A673 (cell line): ENCODE measurements at places on chromosomes 3 and 15. TPM values are rescaled to one million over a fixed set of nuclear protein-coding genes. Genes with fewer than 3 reads are reported as not detected.

- peaks cover 6% of the 10 kb centered on the region for H3K4me1 ChIP-seq
- peak within 1 kb of the TSS; percentile 92 for H3K27ac ChIP-seq
- DNase-seq = peak; percentile 72
- no peaks in the 10 kb centered on the region for H3K36me3 ChIP-seq
Measured at GRCh38 chr3:197555281-197556261, at the start of gene BDH1. Gene BDH1, minus strand, starts transcription at chr3:197555968. Its CDS starts 9,525 bp downstream, at chr3:197546443.

NEO1 gene
- total RNA-seq = 63.7 and 72.6 TPM in 2 replicates

GRCh38 chr15:27589260-27589659 lies 509.9 kb downstream of the OCA2 start:
- H3K4me3 ChIP-seq = no peak overlapping the region
- no peaks in the 10 kb centered on the region for H3K4me1 ChIP-seq
- no peaks in the 10 kb centered on the region for H3K27me3 ChIP-seq
- H3K27ac ChIP-seq = no peak overlapping the region

BFSP2 gene
- total RNA-seq = not detected in 2 replicates

- peak overlapping the region; percentile 18 for H3K4me3 ChIP-seq
- DNase-seq = no peak
- H3K27ac ChIP-seq = no peak overlapping the region
- H3K4me1 ChIP-seq = peaks cover 24% of the 10 kb centered on the region
- no peaks in the 10 kb centered on the region for H3K36me3 ChIP-seq
Measured at GRCh38 chr3:129795186-129796010, 98.1 kb downstream of the TMCC1 start.

LYZL4 gene
- not detected in 2 replicates for total RNA-seq

THSD4 gene
- 2.4 and 3.5 TPM in 2 replicates for total RNA-seq

DNA sequence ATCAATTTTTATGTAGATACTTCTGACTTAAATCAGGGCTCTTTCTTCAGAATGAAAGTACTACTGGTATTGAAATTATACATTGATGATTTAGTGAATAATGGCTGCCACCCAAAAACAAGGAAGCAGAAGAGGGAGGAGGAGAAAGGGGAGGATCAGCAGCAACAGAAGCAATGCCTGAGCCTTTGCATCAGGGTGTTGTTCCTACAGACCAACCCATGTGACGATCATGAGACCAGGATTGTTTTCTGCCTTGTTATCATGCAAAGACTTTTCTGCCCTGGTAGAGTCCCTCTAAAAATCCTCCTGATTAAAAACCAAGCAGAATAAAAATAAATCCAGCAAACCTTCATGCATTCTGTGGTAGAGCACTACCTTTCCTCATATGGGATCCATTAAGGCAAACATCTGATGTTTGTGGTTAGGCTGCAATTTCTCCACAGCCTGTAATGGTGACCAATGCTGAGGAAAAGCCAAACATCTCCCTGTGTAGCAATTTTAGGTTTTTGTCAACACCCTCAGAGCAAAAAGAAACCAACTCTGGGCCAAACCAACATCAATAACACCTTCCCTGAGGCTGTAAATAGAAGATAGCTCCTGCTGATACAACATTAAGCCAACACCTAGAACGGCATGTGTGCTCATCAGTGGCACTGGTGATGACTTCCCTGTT lies 191.7 kb downstream of the ATP8B4 start:
- no peak overlapping the region for H3K27ac ChIP-seq
- H3K4me3 ChIP-seq = no peak overlapping the region
- DNase-seq = no peak
- H3K36me3 ChIP-seq = no peaks in the 10 kb centered on the region
- H3K4me1 ChIP-seq = no peaks in the 10 kb centered on the region

EIF2A gene
- 105 and 113 TPM in 2 replicates for total RNA-seq

TM4SF1 gene
- total RNA-seq = 0.28 TPM in 1 of 2 replicates, not detected in the other

DNA sequence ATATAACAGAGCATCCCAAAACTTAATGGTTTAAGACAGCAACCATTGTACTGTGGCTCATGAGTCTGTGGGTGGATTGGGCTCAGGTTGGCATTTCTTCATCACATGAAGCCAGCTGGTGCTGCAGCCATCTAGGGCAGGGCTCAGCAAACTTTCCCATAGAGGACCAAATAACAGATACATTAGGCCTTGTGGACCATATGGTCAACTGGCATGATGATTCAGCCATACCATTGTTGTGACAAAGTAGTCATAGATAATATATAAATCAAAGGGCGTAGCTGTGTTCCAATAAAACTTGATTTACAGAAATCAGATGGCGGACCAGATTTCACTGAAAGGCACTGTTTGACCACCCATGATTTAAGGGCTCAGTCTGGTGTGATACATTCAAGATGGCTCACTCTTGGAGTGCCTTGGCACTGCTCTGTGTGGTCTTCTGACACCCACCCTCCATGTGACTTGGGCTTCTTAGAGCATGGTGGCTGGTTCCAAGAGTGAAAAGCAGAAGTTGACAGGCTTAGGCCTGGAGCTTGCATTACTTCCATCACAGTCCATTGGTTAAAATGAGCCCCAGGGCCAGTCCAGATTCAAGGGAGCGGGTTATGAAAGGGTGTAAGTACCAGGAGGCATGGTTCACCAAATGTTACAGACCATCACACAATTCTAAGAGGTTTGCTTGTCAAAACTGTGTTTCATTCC lies 40.8 kb upstream of the BHLHE40 start:
- no peak overlapping the region for H3K4me3 ChIP-seq
- DNase-seq = no peak
- H3K27ac ChIP-seq = no peak overlapping the region
- no peaks in the 10 kb centered on the region for H3K27me3 ChIP-seq
- no peaks in the 10 kb centered on the region for H3K4me1 ChIP-seq

- H3K27ac ChIP-seq = peak overlapping the region; percentile 9
- H3K27me3 ChIP-seq = no peaks in the 10 kb centered on the region
- peaks cover 39% of the 10 kb centered on the region for H3K4me1 ChIP-seq
- H3K4me3 ChIP-seq = no peak overlapping the region
Measured at GRCh38 chr3:185711255-185711870, 113.5 kb downstream of the IGF2BP2 start.

DNA sequence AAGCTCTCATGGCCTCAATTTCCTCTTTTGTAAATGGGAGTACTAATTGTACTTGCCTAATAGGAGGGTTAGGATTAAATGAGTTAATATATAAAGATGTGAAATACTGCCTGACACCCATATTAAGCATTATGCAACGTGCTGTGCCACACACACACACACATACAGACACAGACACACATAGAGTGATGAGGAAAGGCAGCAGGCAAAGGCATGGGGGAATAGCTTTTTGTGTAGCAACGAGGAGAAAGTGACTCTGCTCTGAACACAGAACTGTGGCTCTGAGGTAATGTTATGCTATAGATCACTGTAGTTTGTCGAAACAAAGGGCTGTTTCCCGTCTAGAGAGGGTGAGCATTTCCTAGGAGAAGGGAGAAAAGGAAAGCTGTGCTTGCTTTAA lies 233.3 kb upstream of the SLCO3A1 start:
- no peaks in the 10 kb centered on the region for H3K36me3 ChIP-seq
- no peaks in the 10 kb centered on the region for H3K27me3 ChIP-seq
- peak; percentile 41 for DNase-seq
- no peaks in the 10 kb centered on the region for H3K4me1 ChIP-seq

TMEM89 gene
- 0.50 TPM in 1 of 2 replicates, not detected in the other for total RNA-seq

DNA sequence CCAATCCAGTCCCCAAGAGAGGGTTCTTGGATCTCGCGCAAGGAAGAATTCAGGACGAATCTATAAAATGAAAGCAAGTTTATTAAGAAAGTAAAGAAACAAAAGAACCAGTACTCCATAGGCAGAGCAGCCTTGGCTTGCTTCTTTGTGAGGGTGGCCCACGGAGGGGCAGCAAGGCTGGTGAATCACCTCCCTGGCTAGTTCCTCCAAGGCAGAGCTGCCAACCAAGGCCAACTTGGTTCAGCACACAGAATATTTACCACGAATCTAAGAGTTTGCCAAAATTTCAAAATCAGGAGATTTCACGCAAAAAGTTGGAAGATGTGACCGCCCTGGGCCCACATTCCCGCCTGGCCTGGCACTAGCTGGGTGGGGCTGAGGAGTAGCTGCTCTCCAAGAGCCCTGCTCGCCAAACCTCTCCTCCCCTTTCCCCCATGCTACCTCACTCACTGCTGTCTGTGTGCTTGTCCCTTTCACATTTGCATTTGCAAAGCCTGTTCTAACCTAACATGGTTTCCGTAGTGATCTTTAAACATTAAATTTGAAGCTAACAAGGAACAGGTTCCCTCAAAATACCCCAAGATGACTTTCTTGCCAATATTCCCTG lies 26.2 kb upstream of the DCUN1D1 start:
- H3K4me3 ChIP-seq = no peak overlapping the region
- H3K27me3 ChIP-seq = no peaks in the 10 kb centered on the region
- H3K36me3 ChIP-seq = no peaks in the 10 kb centered on the region
- no peak for DNase-seq

NECTIN3 gene
- 9.4 and 11.7 TPM in 2 replicates for total RNA-seq

GRCh38 chr3:175312791-175313190 lies 453.7 kb downstream of the NAALADL2 start:
- DNase-seq = no peak
- H3K27me3 ChIP-seq = no peaks in the 10 kb centered on the region
- no peak overlapping the region for H3K4me3 ChIP-seq
- peaks cover 19% of the 10 kb centered on the region for H3K4me1 ChIP-seq

GRCh38 chr15:33292717-33293307 lies 18.0 kb upstream of the RYR3 start:
- no peak overlapping the region for H3K27ac ChIP-seq
- no peaks in the 10 kb centered on the region for H3K4me1 ChIP-seq
- peak; percentile 77 for DNase-seq
- H3K36me3 ChIP-seq = no peaks in the 10 kb centered on the region
- H3K4me3 ChIP-seq = no peak overlapping the region
- peaks cover 3% of the 10 kb centered on the region for H3K27me3 ChIP-seq

DNA sequence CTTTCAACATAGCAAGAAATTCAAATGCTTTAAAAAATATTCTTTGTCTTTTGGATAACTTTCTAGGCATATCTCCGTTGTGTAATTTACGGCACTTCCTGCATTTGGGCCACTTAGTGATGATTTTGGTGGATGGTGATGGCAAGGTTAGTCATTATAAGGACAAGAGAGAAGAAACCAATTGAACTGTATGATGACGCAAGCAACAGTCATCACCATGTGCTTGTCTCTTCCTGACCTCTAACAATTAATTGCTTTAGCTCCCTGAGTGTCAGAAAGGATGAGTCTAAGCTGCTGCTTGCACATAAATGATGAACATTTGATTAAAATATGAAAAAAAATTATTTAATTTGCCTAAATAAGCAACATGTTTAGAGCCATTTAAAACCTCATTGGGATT lies 11.3 kb upstream of the P2RY12 start:
- peaks cover 16% of the 10 kb centered on the region for H3K4me1 ChIP-seq
- H3K27me3 ChIP-seq = no peaks in the 10 kb centered on the region
- H3K4me3 ChIP-seq = no peak overlapping the region
- H3K27ac ChIP-seq = no peak overlapping the region
- DNase-seq = no peak

- H3K27me3 ChIP-seq = no peaks in the 10 kb centered on the region
- H3K4me1 ChIP-seq = no peaks in the 10 kb centered on the region
- H3K36me3 ChIP-seq = no peaks in the 10 kb centered on the region
- peak; percentile 5 for DNase-seq
Measured at GRCh38 chr3:67531181-67532101, 123.0 kb downstream of the SUCLG2 start.

- peaks cover under 1% of the 10 kb centered on the region for H3K36me3 ChIP-seq
- H3K4me3 ChIP-seq = no peak overlapping the region
- H3K27ac ChIP-seq = peak overlapping the region; percentile 55
Measured at GRCh38 chr3:124985349-124985748, 50.8 kb upstream of the MUC13 start.

DNA sequence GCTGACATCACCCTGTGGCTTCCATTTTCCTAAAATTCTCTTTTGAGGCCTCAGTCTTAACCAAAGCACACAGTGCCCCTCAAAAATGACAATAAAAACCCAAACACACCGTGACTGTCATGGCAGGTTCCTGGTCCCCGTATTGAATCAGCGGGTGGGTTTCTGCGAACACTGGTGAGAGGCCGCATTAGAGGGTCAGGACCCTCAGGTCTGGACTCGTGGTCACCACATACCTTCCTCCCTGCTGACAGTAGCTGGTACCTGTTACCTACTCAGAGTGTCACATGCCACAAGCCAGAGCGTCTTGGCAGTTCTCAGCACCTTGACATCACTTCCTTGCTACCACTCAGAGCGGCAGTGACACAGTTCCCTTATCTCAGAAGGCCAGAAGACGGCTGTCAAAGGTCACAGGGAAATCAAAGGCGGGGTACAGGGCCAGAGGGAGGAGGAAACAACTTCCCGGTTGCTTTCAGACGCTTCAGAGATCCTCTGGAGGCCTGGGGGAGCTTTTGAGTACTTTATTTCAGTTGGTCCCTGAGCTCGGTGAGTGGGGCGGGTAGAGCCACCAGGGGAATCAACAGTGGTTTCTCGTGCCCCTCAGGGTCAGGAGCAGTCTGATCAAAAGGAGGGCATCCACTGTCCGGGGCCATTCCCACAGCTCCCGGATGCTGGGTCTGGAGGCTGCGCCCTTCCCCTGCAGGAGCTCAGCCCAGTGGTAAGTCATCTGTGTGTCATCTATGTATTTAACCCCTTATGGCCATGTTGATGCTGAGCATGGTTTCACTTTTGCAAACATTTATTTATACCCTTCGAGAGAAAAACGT lies at the start of the genes CCR5AS and CCRL2:
TSS of gene CCR5AS (minus strand) at position 279 of the 824 bp plus-strand sequence.
TSS of gene CCRL2 (plus strand) at position 472 of the 824 bp plus-strand sequence. CDS start 821 bp downstream, outside the sequence.
- no peak for DNase-seq
- no peaks in the 10 kb centered on the region for H3K27me3 ChIP-seq
- no peaks in the 10 kb centered on the region for H3K4me1 ChIP-seq

KCNMB2 gene
- not detected in 2 replicates for total RNA-seq

GRCh38 chr15:73056460-73056859 lies 4.2 kb downstream of the NEO1 start:
- H3K27ac ChIP-seq = no peak overlapping the region
- H3K27me3 ChIP-seq = no peaks in the 10 kb centered on the region
- H3K4me3 ChIP-seq = no peak overlapping the region
- H3K4me1 ChIP-seq = peaks cover 23% of the 10 kb centered on the region
- no peaks in the 10 kb centered on the region for H3K36me3 ChIP-seq

DNA sequence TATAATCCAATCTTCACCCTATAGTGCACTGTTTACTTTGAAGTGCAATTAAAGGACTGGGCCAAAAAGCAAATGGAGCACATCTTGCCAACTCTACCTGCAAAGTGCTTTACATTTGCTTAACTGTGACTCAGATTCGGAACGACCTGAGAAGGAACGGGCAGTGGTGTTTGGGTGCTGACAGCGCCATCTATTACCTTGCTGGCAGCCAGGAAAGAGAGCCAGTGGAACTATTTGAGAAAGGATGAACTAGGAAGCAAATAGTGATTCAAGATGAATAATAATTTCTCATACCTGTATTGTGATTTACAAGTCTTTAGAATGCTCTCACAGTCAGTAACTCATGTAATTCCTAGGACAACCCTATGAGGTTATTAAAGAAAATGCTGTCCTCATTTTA lies 312.9 kb downstream of the PDCD6IP start:
- no peaks in the 10 kb centered on the region for H3K27me3 ChIP-seq
- no peak overlapping the region for H3K27ac ChIP-seq
- H3K4me1 ChIP-seq = peaks cover 16% of the 10 kb centered on the region
- H3K4me3 ChIP-seq = no peak overlapping the region
- DNase-seq = no peak
- no peaks in the 10 kb centered on the region for H3K36me3 ChIP-seq

LMAN1L gene
- total RNA-seq = 0.80 TPM in 1 of 2 replicates, not detected in the other

- H3K27ac ChIP-seq = no peak overlapping the region
- H3K27me3 ChIP-seq = no peaks in the 10 kb centered on the region
- H3K4me1 ChIP-seq = no peaks in the 10 kb centered on the region
- H3K4me3 ChIP-seq = no peak overlapping the region
- DNase-seq = no peak
Measured at GRCh38 chr3:33364531-33365128, 75.6 kb downstream of the UBP1 start.
